Mesothelial cell of epicardium (in vitro differentiated cells): ENCODE measurements at places on chromosomes 5 and 9. TPM values are rescaled to one million over a fixed set of nuclear protein-coding genes. Genes with fewer than 3 reads are reported as not detected.

DNA sequence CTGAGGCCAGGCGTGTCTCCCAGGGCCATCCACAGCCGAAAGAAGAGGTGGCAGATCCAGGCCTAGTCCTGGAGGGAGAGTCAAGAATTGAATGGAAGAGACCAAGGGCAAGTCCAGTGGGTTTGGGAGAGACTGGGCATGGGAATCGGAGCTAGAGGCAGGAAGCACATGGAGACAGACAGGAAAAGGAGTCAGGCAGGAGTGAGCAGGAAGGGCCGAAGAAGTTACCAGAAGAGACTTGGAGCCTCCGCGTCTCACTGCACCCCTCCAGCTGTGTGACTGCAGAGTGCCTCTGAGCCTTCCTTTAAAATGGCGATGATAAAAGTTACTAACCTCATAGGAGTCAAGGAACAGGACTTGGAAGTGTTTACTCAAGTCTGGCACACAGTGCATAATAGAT is 64.4 kb upstream of the ANGPTL2 start:
- no peak for DNase-seq

DNA sequence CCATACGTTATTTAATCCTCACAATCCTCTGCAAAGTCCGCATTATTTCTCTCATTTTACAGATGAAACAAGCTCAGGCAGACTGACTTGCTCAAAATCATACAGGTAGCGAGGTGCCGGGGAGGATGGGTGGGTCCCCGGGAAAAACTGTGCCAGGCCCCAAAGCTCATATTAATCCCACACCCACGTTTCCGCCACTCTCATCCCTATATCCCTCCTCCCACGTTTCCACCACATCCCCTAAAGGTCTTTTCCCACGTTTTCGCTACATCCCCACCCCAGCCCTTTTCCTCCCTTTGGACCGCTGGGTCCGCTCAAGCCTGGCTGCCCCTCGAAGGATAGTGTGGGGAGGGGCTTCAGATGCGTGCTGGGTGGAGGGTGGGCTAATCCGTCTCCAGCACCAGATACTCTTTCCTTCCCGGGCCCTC is 434 bp upstream of the FSD1L start:
- no peak for DNase-seq

GRCh38 chr9:80926611-80927010 is 762.7 kb downstream of the TLE1 start:
- no peak for DNase-seq

DNA sequence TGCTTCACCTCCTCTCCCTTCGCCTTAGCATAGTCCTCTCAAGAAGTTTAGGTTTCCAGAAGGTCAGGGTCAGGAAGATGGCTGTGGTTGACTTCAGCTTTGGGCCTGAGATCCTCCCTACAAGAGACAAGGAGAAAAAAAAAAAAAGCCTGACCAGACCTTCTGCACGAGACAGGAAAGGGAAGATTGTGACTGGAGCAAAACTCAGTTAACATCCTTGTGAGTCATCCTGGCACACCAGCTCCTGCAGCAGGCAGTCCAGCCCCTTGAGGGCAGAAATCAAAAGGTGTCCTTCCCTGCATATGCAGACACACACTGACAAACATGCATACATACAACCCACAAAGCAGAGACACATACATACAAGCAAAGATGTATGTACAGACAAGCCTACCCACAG is 18.0 kb upstream of the ENHO start:
- DNase-seq = no peak

The PPP2R2B gene
- total RNA-seq = 18.2 to 20.2 TPM (median 19.7 TPM) in 3 replicates
